ENCODE measurements at places on chromosomes 1 and 21.

- DNase-seq: no peak
These were observed 111.8 kb downstream of the WDR4 start for GRCh38 chr21:42767561-42767835.

DNA sequence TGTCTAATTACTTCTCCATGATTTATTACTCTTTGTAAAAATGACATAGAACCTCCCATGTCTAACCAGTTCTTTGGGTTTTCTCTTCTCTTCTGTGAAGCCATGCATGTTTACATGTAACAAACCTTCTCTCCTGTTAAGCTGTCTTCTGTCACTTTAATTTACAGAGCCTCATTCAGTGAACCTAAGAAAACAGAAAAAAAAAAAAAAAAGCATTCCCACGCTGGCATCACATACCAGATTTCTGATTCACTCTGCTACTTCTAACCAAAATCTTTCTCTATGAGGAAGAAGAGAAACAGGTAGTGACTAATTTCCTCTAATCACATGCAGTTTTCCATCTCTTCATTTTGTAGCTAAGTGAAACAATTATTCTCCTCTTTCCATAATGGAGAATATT, 141.4 kb upstream of the CXADR start:
- DNase-seq: no peak

DNA sequence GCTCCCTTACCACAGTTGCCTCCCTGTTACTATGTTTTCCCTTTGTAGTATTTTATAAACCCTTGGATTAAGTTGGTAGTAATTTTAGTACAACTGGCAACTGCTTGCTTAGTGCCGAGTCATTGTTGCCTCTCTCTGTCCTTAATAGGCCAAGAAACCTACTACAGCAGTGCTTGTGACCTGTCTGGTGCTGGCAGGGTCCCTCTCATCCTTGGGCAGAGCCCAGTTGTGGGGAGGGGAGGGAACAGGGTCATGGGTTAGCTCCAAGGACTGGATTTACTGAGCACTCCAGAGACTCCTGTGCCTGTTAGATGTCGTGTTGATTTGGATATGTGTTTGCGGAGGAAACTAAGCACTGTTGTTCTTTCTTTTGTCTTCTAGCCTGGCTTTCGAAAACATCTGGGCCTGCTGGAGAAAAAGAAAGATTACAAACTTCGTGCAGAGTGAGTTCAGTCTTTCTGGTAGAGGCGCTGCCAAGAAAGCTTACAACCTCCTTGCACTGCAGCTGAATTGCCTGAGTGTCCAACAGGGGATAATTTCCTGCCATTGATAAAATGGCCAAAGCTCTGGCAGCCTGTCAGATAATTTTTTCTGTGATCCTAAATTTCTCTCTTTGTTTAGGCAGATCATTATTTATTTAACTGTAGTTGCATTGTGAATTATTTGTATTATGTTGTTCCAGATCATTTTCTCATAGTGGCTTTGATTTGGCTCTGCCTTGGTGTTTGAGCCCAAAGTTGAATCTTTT, 3.6 kb downstream of the UTP11 start:
- DNase-seq: no peak

- no peak for DNase-seq
These were observed 73.5 kb downstream of the ASTN1 start for GRCh38 chr1:177091040-177091439.

GRCh38 chr21:36454093-36454531, 25.8 kb downstream of the CLDN14 start:
- no peak for DNase-seq
